ENCODE measurements at places on chromosomes 7 and 10. TPM values are rescaled to one million over a fixed set of nuclear protein-coding genes. Genes with fewer than 3 reads are reported as not detected.
A peak's percentile ranks its signal among the peaks of the same experiment; 100 is the strongest.

PDK4 gene
- 0.36 TPM for total RNA-seq

SYT15 gene
- total RNA-seq: under 0.01 TPM

DNA sequence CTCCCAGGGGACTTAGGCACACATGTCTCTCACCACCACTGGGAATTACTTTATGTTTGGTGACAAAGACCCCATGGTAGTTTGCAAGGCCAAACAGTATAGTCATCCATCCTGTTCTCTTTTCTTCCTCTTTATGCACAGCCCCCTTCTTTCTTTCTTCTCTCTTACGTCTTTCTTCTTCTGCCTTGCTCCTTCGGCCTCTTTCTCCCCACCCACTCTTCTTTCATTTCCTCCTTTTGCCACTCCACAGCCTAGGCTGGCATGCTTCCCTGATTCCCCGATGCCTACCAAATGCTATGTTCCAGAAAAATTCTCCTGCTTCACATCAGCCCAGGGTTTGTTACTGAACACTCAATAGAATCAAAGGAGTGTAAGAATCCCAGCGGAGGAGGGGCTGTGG lies 62.4 kb upstream of the MKLN1 start:
- H3K4me1 ChIP-seq: no peaks in the 10 kb centered on the region
- H3K27me3 ChIP-seq: no peaks in the 10 kb centered on the region
- no peaks in the 10 kb centered on the region for H3K36me3 ChIP-seq
- DNase-seq: no peak
- no peak overlapping the region for H3K4me3 ChIP-seq
- no peak overlapping the region for H3K27ac ChIP-seq

SUN3 gene
- total RNA-seq: not detected

GRCh38 chr7:481219-481930 lies 38.3 kb downstream of the PDGFA start:
- no peak overlapping the region for H3K4me3 ChIP-seq
- no peak overlapping the region for H3K27ac ChIP-seq
- no peak for DNase-seq

POLR2J3 gene
- 23.9 TPM for total RNA-seq

DNA sequence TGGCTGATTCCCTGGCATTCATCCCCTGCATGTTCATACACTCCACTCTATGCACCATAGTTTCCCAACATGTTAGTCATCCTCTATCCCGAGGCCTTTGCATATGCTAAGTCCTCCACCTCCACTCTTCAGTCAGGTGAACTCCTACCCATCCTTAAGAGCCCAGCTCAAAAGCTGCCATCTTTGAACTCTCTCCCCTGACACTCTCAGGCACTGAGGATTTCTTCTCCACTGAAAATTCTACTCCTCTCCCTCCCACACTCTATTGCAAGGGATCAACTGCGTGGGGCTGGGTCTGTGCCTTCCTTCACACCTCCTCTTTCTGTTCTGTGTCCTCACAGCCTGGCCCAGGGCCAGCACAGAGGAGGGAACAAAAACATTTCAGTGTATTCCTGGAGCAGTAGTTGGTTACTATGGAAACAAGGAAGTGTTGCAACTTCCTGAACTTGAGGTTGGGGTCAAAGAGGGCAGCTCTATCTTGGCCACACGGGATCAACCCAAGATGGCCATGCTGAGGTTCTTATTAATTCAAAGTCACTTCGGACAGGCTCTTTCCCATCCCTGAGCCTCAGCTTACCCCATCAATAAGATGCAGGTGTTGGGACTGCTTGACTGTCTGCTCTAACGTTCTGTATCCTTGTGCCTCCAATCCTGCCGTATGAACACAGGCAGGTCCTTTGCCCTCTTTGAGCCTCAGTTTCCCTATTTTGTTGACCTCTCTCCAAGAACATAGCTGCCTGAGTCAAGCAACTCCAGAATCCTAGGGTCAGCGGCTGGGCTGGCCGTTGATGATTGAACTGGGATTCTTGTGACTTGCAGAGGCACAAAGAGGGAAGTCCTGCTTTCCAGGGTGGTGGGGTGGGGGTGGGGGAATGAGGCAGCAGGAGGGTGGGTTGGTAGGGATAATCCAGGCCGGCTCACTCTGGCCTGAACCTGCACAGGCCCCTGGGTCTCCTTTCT lies 15.5 kb downstream of the ZMIZ1 start:
- H3K4me3 ChIP-seq: no peak overlapping the region
- peaks cover 53% of the 10 kb centered on the region for H3K4me1 ChIP-seq
- H3K27me3 ChIP-seq: no peaks in the 10 kb centered on the region
- peak overlapping the region; percentile 95 for H3K27ac ChIP-seq
- peaks cover 11% of the 10 kb centered on the region for H3K36me3 ChIP-seq

DPYSL4 gene
- total RNA-seq: 0.72 TPM

GRCh38 chr10:71281646-71282322 lies 37.3 kb upstream of the SLC29A3 start:
- peak; percentile 43 for DNase-seq
- H3K36me3 ChIP-seq: peaks cover 21% of the 10 kb centered on the region
- no peaks in the 10 kb centered on the region for H3K4me1 ChIP-seq
- no peak overlapping the region for H3K4me3 ChIP-seq
- H3K27me3 ChIP-seq: no peaks in the 10 kb centered on the region
- H3K27ac ChIP-seq: no peak overlapping the region

DNA sequence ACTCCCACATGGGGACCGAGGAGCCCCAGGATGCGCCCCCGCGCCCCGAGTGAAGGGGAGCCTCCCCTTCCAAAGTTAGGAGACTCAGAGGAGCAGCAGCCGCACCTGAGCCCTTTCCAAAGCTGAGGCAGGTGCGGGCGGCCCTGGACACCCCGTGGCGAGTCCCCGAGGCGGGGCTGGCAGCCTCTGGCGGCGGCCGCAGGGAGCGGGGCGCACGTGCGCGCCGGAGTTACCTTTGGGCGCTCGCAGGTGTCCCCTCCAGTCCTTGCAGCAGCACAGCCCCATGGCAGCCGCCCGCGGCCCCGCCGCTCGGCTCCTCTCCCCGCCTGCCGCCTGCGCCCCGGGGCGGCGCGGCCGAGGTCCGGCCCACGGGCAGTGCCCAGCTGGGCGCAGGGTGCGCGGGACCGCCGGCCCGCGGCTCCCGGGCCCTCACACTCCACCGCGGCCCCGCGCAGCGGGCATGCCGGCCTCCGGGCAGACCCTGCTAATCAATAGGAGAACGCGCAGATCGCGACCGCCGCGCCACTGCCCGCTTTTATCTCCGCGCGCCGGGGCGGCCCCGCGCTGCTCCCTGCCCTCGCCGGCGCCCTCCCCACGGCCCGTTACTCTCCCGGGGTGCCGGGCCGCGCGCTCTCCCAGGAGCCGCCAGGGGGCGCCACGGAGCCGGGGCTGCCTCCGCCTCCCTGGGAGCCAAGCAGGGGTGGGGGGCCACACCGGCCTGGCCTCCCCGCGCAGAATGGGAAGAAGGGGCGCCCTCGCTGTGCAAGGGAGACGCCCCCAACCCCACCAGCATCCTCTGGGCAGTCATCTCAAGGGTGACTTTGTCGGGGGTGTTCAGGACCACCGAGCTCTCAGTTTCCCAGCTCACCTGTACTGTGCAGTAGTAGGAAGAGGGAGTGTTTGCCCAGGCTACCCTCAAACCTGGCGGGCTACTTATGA lies 80.8 kb downstream of the ARHGAP22 start:
- H3K36me3 ChIP-seq: peaks cover 13% of the 10 kb centered on the region
- DNase-seq: peak; percentile 90
- peak overlapping the region; percentile 71 for H3K4me3 ChIP-seq
- peaks cover 47% of the 10 kb centered on the region for H3K4me1 ChIP-seq

DNA sequence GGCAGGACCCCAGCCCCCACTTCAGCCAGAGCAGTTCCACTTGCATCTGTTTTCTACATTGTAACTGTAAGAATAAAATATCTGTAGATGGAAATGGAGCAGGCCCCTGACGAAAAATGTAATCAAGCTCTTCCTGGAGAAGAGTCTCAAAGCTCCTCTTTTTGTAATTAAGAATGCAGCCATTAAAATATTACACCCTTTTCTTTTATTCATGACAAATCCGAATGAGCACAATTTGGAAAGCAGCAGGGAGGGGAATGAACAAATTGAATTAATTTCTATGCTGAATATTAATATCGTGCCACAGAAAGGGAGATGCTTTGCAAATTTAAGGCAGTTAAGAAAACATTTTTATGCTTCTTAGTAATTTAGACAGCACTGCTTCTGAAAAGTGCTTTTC lies 24.8 kb upstream of the CAPZA2 start:
- no peaks in the 10 kb centered on the region for H3K27me3 ChIP-seq
- H3K4me3 ChIP-seq: no peak overlapping the region
- H3K27ac ChIP-seq: no peak overlapping the region
- DNase-seq: no peak
- H3K4me1 ChIP-seq: no peaks in the 10 kb centered on the region

SAMD9L gene
- 17.7 TPM for total RNA-seq

GRCh38 chr10:8365935-8366911 lies 311.7 kb downstream of the GATA3 start:
- H3K27ac ChIP-seq: no peak overlapping the region
- no peaks in the 10 kb centered on the region for H3K27me3 ChIP-seq
- no peak overlapping the region for H3K4me3 ChIP-seq
- DNase-seq: no peak
- H3K36me3 ChIP-seq: no peaks in the 10 kb centered on the region

DNA sequence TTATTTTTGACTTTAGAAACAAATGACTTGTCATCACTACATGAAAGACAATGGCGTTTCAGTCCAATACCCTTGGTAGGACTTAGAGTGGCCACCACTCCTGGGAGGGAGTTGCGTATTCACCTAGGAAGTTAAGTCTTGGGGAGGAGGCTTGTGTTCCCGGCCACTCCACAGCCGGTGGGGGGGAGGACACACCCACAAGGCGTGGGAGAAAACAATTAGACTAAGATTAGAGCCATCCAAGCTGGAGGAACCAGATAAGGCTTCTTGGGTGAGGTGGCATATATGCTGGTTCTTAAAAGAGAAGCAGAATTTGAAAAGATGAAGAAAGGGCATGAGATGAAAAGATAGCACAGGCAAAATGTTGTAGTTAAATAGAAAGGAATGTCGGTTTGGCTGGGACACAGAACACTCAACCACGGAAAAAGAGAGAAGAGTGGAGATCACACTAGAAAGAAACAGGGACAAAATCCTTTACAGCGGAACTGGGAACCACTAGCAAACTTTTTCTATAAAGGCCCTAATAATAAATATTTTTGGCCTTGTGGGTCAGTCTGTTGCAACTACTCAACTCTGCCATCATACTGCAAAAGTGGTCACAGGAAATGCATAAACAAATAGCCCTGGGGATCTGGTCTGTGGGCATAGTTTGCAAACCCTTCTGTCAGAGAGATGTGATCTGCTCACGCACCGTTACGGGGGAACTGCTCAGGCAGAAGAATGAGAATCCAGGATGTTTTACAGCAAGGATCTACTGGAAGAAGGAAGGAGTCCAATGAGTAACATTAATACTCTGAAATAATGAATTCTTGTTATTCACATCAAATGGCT lies 651.8 kb downstream of the PARD3 start:
- H3K4me3 ChIP-seq: no peak overlapping the region
- H3K27ac ChIP-seq: no peak overlapping the region
- H3K4me1 ChIP-seq: peaks cover 12% of the 10 kb centered on the region
- DNase-seq: no peak

DNA sequence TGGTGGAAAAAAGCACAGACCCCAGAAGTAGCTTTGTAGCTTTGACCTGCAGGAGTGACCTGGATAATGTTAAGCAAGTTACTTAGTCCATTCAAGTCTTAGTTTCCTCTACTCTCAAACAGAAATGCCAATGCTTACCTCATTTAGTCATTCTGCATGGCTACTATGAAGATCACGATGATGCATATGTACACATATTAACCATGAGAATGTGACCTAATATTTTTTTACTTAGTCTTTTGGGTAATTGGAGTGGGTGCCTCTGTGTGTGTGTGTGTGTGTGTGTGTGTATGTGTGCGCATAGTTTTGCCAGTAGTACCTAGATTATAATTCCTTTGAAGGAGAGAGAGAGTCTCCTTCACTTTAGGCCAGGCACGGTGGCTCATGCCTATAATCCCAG lies 95.8 kb downstream of the NRP1 start:
- no peaks in the 10 kb centered on the region for H3K27me3 ChIP-seq
- peak overlapping the region; percentile 88 for H3K27ac ChIP-seq
- no peak overlapping the region for H3K4me3 ChIP-seq
- peaks cover 83% of the 10 kb centered on the region for H3K4me1 ChIP-seq

- H3K4me3 ChIP-seq: peak overlapping the region; percentile 84
- peaks cover 20% of the 10 kb centered on the region for H3K4me1 ChIP-seq
- no peaks in the 10 kb centered on the region for H3K36me3 ChIP-seq
- peaks cover 34% of the 10 kb centered on the region for H3K27me3 ChIP-seq
- DNase-seq: no peak
These were observed 675 bp upstream of the FRAT2 start for GRCh38 chr10:97335188-97335619.
